ENCODE measurements at places on chromosomes 7 and 10.

GRCh38 chr7:126426652-126427051 lies 826.1 kb downstream of the GRM8 start:
- DNase-seq, result no peak

GRCh38 chr10:70797840-70798239 lies 12.7 kb upstream of the TBATA start:
- no peak for DNase-seq

GRCh38 chr7:127715901-127716300 lies 63.9 kb downstream of the SND1 start:
- DNase-seq, result no peak

GRCh38 chr7:72405418-72405817 lies 6.7 kb downstream of the CALN1 start:
- DNase-seq, result no peak

GRCh38 chr7:50353201-50353600 lies 48.7 kb downstream of the IKZF1 start:
- DNase-seq, result no peak

DNA sequence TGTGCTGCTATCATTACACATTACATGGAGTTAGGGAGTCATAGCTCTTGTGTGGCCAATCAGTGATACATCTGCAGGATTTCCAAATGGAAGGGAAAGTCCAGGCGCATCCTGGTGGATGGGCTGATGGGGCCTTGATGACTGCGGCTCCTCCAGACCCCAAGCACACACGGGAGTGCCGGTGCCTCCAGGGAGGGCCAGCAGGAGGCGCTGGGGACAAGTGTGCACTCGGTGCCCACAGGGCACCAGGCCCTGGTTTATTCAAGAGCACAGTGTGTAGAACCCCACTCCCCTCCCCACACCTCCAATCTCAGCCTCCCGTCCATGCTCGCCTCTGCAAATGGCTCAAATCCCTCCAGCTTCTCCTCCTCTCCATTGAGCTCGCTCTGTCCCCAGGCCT lies 243.9 kb downstream of the USP6NL start:
- no peak for DNase-seq

- DNase-seq, result no peak
Observed at GRCh38 chr10:28939281-28940157, 262.2 kb downstream of the BAMBI start.

DNA sequence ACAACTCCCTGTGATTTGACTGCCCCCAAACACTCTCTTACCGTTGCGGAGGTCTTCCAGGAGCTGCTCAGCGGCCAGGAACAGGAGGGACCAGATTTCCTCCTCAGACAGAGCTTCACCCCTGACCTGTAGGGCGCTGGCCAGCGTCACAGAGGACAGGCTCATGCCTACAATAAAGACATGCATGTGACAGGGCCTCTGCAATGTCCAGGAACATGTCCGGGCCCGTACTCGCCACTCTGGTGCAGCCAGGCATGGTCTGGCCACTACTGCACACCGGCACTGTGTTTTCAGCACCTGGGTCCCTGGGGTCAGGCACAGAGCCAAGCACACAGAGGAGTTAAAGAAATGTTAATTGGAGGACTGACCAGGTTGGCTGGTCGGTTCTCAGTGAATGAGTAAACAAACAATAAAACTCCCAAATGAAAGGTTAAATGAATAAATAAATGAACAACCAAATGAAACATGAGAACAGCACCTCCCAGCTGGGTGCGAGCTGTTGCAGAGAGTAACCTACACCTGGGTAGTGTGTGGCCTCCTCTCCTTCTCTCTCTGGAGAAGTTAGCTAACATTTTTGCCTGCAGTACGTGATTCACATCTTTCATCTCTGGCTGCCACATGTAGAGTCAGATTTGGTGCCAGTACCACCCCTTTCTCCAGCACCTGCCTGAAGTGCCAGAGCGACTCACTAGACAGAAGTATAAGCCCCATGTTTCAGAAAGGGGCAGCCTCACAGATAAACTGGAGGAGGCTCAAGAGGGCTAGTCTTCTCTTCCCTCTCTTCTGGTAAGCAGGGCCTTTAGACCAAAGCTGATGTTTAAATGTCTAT lies 22.8 kb downstream of the FRMPD2 start:
- no peak for DNase-seq

DNA sequence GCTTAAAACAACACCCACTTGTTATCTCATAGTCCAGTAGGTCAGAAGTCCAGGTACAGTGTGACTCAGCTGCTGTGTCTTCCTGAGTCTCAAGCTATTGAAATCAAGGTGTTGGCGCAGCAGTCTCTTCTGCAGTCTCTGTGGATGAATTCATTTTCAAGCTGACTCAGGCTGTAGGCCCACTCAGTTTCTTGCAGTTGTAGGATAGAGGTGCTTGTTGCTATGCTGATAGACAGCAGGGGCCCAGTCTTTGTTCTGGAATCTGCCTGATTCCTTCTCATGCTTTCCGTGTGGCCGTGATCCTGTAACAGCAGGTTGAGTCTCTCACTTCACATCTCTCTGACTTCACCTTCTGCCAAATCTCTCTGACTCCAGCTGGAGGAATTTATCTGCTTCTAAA lies 400.4 kb upstream of the POM121L12 start:
- no peak for DNase-seq

DNA sequence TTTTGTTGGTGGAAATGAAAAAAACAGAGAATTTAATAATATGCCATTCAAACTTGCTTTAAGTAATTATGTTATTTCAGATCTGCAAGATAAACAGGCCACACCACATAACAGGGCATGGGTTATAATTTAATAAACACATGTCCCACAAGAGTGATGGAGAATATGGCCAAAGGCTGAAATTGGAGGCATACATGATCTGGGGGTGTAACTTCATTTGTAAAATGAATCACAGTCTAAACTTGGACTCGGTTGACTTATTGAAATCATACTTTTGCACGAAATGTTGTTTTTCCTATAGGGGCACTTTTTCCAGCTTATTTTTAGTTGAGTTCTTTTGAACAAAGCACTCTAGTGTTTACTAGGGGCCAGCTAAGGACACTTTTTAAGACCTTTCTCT lies 151.6 kb downstream of the TMEM26 start:
- DNase-seq, result no peak

DNA sequence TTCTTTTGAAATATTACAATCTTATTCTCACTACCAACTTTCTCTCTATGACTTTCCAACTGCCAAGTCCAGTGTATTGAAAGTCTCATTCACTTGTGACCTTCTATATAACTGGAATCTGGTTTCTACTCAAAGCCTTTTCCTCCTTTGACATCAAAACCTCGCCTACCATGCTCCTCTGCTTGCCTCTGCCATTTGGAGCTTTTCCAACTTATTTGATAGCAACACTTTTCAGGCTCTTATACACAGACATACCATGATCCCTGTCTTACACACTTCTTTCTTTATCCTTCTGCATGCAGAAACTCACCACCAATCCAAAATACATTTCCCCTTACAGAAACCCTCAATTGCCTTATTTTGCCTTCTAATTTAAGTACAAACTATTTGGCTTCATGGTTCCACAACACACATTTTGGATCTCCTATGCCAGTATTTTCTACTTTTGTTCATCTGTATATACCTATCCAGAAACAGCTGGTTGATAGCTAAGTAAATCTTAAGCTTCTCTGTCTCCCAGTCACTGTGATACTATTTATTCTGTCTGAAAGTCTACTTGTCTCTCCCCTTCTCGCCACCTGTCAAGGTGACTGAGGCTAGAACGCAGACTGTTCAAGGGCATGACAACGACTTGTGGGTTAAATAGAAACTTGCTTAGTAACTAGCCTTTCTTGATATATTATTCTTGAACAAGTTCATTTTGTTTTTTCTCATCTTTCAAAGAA lies 22.4 kb downstream of the GNG11 start:
- DNase-seq, result no peak

GRCh38 chr7:104978460-104978859 lies 35.5 kb upstream of the KMT2E start:
- DNase-seq, result no peak

GRCh38 chr7:118072893-118073674 lies 110.9 kb upstream of the LSM8 start:
- peak; percentile 9 for DNase-seq

GRCh38 chr10:14191407-14191806 lies 139.3 kb downstream of the FRMD4A start:
- DNase-seq, result no peak

GRCh38 chr10:6072215-6072934 lies 10.2 kb upstream of the IL2RA start:
- DNase-seq, result no peak

DNA sequence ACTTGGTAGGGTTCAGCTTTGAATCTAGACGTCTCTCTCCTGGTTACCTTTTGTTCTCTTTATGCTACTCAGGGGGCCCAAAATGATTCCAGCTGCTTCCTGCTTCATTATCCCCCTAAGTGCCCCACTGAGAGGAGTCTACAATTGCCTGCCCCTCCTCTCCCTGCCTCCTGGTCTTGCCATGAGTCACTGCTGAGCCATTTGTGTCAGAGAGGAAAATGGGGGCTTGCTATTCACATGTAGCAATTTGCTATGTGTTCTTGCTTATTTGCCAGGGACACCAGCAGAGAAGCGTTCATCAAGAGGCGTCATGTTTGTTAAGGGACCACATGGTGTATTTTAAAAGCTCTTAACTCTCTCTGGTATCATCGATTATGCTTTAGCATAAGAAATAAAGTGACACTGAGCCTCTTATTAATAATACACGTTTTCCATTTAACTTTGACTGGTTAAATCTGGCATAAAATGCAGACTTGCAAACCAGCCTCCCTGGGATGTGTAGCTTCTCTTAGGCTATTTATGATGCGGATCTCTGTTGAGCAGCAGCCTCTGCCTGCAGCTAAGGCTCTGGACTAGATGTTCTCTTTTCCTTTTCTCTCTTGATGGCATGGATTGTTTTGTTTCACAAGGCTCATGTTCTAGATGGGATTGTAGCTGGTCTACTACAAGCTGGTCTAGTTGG lies 239.3 kb downstream of the AUTS2 start:
- peak; percentile 27 for DNase-seq

DNA sequence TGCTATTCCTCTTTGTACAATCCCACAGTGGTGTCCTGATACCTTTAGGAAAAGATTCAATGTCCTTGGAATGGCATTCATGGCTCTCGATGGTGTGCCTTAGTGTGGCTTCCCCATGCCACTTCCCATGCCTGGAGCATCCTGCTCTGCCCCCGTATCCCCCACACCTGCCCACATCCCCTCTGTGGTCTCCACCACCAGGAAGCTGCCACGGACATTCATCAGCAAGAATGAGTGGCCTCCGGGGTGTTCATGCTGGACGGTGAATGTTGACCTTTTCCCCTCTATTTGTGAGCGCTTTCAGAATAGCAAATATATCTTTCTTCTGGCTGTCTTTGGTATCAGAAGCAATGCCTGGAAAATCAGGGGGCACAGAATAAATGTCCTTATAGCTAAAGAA lies 262.0 kb upstream of the NRP1 start:
- no peak for DNase-seq

Data from NCI-H446 (cell line).